ENCODE measurements at places on chromosomes 5 and 9.

DNA sequence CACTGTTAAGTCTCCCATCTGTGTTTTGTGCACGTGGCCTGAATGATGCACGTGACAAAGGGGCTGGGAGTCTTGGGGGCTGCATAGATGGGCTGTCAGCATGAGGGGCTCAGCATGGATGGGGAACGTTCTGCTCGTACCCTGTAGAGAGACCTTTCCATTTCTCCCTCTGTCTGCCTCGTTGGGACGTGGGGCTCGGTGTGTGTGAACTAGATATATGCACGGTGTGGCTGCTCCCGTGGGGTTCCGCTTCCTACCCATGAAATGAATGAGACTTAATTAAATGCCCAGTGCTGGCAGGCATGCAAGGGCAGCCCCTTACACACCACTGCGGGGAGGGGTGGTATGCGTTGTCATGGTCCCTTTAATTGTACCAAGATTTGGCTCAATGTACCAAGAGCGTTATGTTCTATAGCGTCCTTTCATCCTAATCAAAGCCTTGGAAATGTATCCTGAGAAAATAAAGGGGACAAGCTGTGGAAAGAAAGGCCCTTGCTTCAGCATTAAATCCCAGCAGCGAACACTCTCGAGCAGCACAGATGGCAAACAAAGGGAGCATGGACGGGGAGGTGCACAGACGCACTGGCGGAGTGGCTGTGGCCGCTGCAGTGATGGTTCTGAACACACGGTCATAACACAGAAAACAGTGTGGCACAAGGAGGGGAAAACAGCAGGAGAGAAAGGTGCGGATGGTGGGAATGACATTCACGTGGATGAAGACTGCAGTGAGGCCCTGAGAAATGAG lies 66.8 kb downstream of the RASGEF1C start:
- DNase-seq: no peak

DNA sequence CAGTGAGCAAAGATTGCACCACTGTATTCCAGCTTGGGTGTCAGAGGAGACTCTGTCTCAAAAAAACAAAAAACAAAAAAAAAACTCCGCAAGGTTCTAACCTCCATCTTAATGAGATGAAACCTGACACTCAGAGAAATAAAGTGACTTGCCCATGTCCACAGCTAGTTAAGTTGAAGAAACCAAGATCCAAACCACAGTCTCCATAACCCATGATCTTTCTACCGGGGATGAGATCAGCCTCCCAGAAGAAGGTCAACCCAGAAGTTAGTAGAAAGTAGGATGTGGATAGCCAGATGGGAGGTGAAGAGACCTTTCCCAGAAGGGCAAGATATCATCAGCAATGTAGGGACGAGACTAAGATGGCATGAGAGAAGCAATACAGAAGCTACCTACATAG lies 140.4 kb upstream of the ADRA1B start:
- DNase-seq: no peak

DNA sequence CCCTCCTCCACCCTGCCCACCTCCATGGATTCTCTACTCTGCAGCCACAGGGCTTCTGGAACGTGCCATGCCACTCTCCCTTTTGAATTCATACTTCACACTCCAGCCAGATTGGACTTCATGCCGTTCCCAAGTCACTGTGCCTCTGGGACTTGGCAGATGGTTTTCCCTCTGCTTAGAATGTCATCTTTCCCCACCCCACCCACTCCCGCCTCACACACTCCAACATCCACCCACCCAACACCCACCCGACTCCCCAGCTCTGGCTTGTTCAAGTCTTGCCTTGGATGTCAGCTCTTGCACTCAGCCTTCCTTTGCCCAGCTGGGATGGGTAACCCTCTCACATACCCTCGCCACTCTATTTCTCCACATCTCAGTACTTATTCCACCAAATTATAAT lies 142.1 kb upstream of the DHFR start:
- DNase-seq: no peak

DNA sequence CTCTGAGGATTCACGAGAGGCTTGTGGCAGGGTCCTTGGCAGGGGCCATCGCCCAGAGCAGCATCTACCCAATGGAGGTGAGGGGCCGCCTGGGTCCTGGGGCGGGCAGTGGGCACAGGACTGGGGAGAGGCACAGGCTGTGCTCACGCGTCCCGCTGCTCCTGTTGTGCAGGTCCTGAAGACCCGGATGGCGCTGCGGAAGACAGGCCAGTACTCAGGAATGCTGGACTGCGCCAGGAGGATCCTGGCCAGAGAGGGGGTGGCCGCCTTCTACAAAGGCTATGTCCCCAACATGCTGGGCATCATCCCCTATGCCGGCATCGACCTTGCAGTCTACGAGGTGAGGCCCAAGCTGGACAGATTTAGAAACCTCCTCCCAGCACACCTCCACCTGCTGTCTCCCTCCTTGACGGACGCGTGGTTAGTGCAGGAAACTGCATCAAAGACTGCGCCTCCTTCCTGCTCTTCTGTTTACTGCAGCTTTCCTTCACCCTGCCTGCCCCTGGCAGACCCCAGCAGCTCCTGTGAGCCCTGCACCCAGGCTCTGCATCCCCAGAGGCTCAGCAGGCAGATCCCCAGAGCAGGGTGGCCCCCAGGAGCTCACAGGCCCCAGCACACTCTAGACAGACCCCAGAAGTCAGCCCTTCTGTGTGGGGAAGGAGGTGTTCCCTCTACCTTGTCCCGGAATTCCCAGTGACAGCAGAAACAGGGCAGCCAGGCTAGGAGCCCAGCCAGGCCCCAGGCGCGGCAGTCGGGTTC lies 21.2 kb downstream of the PTGES2 start:
- DNase-seq: no peak

DNA sequence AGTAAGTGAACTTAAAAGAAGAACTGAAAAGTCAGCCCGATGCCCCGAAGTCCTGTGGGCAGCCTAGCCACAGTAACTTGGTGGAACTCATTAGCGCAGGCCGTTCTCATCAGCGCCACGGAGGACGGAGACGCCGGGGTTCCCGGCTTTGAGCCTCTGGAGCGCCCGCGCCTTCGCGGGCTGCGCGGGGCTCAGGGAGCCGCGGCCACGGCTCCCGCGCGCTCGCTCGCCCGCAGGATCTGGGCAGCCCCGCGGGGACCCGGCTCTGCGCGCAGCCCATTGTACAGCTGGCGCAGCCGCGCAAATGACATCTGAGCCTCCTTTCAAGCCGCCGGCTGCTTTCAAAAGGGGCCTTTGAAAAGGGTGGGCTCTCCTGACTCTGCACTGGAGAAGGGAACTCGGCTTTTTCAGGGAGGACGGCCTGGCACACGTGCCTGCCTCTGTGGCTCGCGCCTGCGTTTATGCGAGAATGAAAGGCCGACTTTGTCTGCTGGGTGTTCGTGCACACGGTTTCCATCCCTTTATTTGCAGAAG lies 40.7 kb downstream of the TLR4 start:
- DNase-seq: peak; percentile 43

DNA sequence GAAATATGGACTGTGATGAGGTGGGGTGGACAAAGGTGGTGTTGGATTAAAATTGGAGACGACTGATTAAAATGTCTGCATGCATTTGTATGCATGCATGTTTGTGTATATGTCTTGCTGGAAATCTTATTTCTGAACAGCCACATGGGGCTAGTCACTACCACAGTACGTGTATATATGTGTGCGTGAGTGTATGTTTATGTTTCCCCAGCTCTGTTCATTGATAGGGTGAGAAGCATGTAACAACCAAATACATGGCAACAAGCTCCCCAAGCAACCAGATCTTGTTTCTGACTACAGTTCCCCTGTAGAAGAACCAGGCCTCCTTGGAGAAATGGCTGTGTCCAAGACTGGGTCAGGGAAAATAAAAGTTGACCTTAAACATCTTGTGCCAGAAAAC lies 139.7 kb downstream of the GNA14 start:
- DNase-seq: no peak

DNA sequence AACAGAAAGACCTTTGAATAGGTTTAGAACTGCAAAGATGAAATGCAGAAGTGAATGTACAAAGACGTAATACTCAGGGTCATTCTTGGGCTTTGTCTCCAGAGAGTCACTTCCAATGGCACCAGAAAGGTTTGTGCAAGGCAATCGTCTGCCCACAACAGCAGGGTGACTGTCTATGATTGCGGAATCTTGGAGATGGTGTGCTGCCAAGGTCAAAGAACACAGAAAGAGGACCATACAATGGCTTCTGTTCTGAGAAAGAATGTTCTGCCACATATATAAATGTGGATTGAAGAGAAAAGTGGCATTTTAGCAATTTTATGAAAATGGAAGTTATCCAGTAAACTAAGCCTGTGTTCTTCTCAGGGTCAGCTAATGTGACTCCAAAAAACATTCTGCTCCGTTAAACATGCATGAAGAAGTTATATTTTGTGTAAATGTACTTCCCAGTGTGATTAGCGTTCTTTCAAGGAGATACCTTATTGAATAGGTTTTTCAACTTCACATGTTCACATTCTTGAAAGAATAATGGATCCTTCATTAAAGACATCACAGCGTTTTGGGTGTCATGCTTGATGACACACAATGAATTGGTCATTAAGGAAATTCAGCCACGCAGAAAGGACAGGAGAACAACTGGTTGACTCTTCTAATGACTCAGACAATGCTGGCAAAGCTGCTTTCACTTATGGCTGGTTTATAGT lies 73.4 kb upstream of the CDH6 start:
- no peak for DNase-seq

DNA sequence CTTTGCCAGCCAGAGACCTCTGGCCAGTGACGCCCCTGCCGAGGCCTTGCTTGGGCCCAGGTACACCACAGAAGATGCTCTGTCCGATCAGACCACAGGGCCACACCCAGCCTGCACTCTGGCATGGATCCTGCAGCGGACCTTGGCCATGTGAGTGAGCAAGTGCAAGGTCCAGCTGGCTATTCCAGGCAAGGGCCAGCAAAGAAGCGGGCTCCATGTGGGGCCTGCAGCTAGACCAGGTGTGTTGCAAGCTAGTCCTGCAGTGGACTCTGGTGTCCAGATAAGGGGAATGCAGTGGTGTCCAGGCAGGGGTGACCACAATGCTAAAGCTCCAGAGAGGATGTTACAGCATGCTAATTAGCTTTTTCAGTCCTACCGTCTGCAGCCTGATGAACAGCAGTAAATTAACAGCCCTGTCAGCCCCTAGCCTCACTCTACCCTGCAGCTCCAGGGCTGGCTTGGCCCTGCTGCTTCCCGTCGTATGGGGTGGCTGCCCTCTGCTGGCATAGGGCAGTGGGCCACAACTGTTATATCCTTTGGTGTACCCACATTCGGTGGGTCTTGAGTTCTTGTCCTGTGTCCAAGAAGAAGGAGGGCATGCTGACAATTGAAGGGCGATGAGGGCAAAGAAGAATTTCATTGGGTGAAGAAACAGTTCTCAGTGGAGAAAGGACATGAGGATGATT lies 284.5 kb upstream of the POU5F2 start:
- no peak for DNase-seq

DNA sequence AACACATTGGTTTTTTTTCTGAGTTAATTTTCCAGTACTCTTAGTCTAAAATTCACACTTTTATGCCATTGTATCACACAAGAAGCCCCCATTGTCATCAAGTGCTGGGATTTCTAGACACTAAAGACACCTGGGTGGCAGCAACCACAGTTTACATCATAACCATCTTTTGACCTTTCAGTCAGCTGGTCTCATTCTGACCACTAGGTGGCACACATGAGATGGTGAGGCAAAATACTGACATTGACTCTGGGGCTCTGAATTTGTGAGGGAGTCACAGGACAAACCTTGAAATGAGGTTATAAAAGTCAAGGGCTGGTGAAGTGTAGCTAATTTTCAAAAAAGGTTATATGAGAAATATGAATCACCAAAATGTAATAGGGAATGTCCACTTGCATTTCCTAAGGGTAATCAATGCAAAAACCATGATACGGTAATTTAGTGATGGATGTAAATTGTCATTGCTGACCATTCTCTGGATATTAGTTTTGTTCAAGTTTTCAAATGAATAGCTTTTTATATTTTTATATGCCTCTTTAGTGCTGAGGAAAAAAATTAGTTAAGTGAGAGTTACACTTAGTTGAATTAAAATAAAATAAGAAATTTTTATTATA lies 229.4 kb downstream of the DMAC1 start:
- DNase-seq: peak; percentile 2

DNA sequence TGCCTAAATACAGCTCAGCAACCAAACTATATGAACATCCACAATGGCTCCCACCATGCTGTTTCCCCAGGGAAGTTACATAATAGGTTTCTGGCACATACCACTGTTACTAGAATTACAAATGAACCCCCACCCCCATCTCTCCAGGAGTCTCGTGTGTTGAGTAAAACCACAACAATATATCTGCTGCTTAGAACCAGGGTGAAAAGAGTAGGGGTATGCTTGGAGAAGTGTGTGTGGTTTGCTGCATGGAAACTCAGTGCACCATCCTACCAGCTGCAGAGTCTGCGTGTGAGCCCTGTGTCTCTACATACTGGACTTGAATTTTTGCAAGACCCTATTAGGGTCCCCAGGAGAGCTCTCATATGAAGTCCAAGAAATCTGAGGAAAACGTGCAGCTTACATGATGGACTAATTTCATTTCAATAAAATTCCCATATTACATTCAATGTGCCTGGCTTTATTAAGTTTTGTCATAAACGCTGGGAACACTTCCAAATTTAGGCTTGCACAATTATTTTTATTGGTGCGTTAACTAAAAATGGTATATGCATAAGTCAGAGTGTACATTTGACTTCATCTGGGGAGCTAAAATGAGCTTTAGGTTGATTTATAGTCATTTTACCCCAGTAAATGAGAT lies 104.5 kb upstream of the NFIB start:
- no peak for DNase-seq

DNA sequence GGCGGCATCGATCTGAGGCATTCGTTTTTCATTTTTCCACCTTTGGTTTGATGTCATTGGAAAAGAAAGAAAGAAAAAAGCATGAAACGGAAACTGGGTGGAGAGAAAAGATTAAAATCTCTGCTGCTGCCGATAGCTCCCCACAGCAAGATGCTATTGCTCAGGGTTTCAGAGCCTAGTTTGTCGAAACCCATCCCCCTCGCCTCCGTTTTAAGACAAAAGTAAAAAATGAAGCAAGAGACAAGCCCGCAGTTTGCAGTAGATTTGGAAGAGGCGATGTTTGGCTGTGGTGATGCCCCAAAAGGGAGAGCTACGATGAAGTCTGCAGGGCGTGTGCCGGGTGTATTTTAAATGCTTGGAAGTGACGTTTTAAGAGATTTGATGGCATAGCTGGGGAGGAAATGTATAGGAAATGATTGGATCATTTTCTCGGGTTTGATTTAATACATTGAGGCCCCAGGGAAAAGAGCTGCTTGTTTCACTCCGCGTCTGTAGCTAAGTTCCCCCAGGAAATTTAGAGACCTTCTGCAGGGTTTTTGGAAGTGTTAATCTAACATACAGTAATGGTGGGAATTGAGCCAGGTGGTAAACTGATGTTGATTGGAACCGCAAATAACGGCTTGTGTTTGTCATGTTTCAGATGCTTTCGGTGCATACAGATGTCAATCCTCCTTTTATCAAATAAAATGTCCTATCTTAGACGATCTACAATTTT lies 909 bp downstream of the NDFIP1 start:
- peak; percentile 12 for DNase-seq

DNA sequence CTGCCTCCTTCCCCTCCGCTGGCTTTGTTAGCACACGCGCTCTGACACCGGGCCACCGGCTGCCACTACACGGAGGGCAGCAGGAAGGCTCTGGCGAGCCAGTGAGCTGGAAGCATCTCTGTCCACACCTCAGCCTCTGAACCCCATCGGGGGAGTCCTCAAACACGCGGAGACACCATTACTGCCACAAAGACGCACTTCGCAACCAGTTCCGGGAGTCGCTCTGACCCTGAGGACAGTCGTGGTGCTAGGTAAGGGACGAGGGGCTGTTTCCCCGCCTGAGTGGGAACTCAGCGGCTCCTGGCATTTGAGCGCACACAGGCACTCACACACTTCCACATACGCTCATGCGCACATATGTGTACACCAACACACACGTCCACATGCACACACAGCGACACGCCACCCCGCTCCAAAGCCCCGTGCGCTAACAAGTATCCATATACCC lies 160.0 kb downstream of the C9orf152 start:
- DNase-seq: no peak
